Activated T-cell treated with anti-CD3 and anti-CD28 coated beads, Interleukin-2, amount 50 U/mL, for 72 hours (primary cell): ENCODE measurements at places on chromosomes 16 and 17. TPM values are rescaled to one million over a fixed set of nuclear protein-coding genes. Genes with fewer than 3 reads are reported as not detected.

GRCh38 chr16:17295948-17296347, 174.8 kb downstream of the XYLT1 start:
- H3K36me3 ChIP-seq, result no peaks in the 10 kb centered on the region
- H3K27me3 ChIP-seq, result no peaks in the 10 kb centered on the region
- H3K4me3 ChIP-seq, result no peak overlapping the region
- no peak for DNase-seq
- H3K27ac ChIP-seq, result no peak overlapping the region

The EVPL gene
- total RNA-seq, result 0.09 TPM

- H3K4me3 ChIP-seq, result no peak overlapping the region
- no peak for DNase-seq
- H3K36me3 ChIP-seq, result no peaks in the 10 kb centered on the region
- peaks cover 20% of the 10 kb centered on the region for H3K4me1 ChIP-seq
- H3K27me3 ChIP-seq, result no peaks in the 10 kb centered on the region
Measured at GRCh38 chr17:10733666-10734065, 3.8 kb upstream of the TMEM220 start.

GRCh38 chr17:63707151-63707550, 7.2 kb upstream of the LIMD2 start:
- H3K4me1 ChIP-seq, result peaks cover 74% of the 10 kb centered on the region
- no peak for DNase-seq
- no peak overlapping the region for H3K4me3 ChIP-seq
- peaks cover 10% of the 10 kb centered on the region for H3K36me3 ChIP-seq
- peak overlapping the region; percentile 46 for H3K27ac ChIP-seq

DNA sequence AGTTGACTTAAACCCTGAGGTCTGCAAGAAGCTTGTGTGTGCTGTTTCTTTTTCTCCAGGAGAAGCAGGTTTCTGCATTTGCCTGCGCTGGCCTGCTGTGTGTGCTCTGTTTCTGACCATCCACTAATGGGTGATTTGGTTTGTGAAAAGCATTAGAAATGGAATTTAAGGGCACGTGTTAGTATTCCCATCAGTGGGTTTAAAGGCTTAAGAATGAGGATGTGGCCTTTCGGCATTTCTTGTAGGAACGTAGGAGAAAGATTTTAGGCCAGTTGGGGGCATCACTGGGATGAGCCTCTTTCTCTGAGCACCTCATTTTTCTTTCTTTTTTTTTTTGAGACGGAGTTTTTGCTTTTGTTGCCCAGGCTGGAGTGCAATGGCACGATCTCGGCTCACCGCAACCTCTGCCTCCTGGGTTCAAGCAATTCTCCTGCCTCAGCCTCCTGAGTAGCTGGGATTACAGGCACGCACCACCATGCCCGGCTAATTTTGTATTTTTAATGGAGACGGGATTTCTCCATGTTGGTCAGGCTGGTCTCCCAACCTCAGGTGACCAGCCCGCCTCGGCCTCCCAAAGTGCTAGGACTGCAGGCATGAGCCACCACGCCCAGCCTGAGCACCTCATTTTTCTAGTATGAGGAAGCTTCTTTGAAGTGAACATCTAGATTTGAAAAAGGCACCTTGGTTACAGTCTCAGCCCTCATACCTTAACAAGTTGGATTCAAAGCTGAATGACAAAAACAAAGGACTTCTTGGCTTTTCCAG, 110.3 kb downstream of the BANP start:
- H3K36me3 ChIP-seq, result no peaks in the 10 kb centered on the region
- H3K4me3 ChIP-seq, result no peak overlapping the region
- H3K27ac ChIP-seq, result no peak overlapping the region
- H3K27me3 ChIP-seq, result no peaks in the 10 kb centered on the region
- H3K4me1 ChIP-seq, result no peaks in the 10 kb centered on the region
- no peak for DNase-seq

The HOXB1 gene
- not detected for total RNA-seq

- H3K36me3 ChIP-seq, result no peaks in the 10 kb centered on the region
- H3K27ac ChIP-seq, result no peak overlapping the region
- H3K4me1 ChIP-seq, result no peaks in the 10 kb centered on the region
- H3K4me3 ChIP-seq, result no peak overlapping the region
Measured at GRCh38 chr17:9768381-9768934, 22.9 kb downstream of the DHRS7C start.

The SDK2 gene
- 0.44 TPM for total RNA-seq

DNA sequence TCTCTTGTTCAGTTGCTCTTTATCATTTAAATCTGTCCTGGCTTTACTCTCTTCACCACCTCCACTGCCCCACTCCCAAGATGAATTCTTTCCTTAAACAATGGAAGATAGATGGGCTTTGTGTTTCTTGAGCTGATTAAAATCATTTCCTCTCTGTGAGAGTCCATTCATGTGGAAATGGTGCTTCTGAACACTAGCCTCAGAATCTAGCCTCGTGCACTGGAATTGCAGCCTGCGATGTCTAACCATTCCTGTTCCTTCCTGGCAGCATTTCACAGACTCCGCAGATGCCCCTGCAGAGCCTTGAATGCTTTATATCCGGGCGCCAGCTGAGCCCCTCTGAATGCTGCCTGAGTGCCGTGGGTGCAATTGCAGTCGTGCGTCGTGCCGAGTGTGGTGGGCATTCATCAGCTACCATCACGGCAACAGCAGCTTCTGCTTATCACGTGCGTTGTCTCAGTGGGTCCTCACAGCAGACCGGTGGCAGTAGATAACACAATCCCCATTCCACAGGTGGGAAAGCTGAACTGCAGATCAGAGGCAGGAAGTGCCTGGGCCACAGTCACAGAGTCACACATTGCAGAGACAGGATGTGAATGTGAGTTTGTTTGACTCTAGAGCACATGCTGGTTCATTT, 172.8 kb upstream of the WSCD1 start:
- H3K4me3 ChIP-seq, result peak overlapping the region; percentile 11
- H3K27ac ChIP-seq, result no peak overlapping the region
- H3K4me1 ChIP-seq, result peaks cover 8% of the 10 kb centered on the region
- no peak for DNase-seq

- H3K36me3 ChIP-seq, result no peaks in the 10 kb centered on the region
- no peak overlapping the region for H3K4me3 ChIP-seq
- H3K4me1 ChIP-seq, result peaks cover 17% of the 10 kb centered on the region
- peak; percentile 11 for DNase-seq
- no peak overlapping the region for H3K27ac ChIP-seq
Measured at GRCh38 chr17:10059684-10060211, 138.7 kb downstream of the GAS7 start.

DNA sequence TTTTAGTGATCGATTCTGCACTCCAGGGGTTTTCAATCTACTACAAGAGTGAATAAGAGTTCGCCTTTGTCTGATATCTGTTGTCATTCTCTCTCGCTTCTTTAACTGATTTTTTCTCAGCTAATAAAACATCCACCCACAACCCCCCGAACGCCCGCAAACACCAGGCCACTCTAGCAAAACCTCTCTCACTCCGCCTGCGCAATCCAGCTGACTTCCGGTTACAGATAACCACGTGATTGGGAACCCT, 338 bp upstream of the RPL19 start:
- H3K4me3 ChIP-seq, result peak overlapping the region; percentile 100
- DNase-seq, result peak; percentile 87

- no peak for DNase-seq
- H3K4me1 ChIP-seq, result no peaks in the 10 kb centered on the region
- no peaks in the 10 kb centered on the region for H3K36me3 ChIP-seq
- H3K27me3 ChIP-seq, result peaks cover 54% of the 10 kb centered on the region
- no peak overlapping the region for H3K4me3 ChIP-seq
- H3K27ac ChIP-seq, result no peak overlapping the region
Measured at GRCh38 chr17:80481284-80482057, 5.1 kb upstream of the NPTX1 start.

GRCh38 chr17:36212966-36213365, 2.1 kb downstream of the CCL4L2 start:
- H3K36me3 ChIP-seq, result peaks cover 2% of the 10 kb centered on the region
- no peaks in the 10 kb centered on the region for H3K4me1 ChIP-seq
- DNase-seq, result no peak
- H3K4me3 ChIP-seq, result peak overlapping the region; percentile 14

The NPIPB6 gene
- 2.9 TPM for total RNA-seq

GRCh38 chr17:51748749-51749604, 409.5 kb downstream of the CA10 start:
- peaks cover 5% of the 10 kb centered on the region for H3K4me1 ChIP-seq
- no peak for DNase-seq
- no peaks in the 10 kb centered on the region for H3K36me3 ChIP-seq
- no peaks in the 10 kb centered on the region for H3K27me3 ChIP-seq
- H3K4me3 ChIP-seq, result no peak overlapping the region
- H3K27ac ChIP-seq, result no peak overlapping the region

The TMEM238L gene
- total RNA-seq, result not detected

DNA sequence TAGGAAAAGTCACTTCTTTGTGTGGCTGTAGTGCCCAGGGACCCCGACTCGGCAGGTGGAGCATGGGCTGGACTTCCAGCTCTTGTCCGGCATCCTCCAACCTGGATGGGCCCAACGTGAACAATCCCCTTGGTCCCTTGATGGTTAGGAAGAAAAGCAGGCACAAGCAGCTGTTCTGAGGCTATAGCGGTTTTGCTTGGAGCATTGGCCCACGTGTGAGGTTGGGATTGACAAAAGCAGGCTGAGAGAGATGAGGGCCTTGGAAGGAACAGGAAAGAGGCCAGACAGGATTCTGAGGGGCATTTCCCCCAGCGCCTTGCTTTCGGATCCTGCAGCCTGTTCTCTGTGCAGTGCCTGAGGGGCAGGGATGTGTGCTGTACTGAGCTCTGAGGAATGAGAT, 28.1 kb downstream of the SCNN1B start:
- no peaks in the 10 kb centered on the region for H3K4me1 ChIP-seq
- H3K36me3 ChIP-seq, result no peaks in the 10 kb centered on the region
- no peak for DNase-seq
- no peak overlapping the region for H3K27ac ChIP-seq
- no peak overlapping the region for H3K4me3 ChIP-seq

- DNase-seq, result peak; percentile 88
Measured at GRCh38 chr16:31105677-31106213, 2.4 kb upstream of the BCKDK start.

GRCh38 chr17:46121165-46121764, 72.0 kb downstream of the KANSL1 start:
- no peak for DNase-seq
- H3K4me1 ChIP-seq, result peaks cover 80% of the 10 kb centered on the region
- no peaks in the 10 kb centered on the region for H3K27me3 ChIP-seq

DNA sequence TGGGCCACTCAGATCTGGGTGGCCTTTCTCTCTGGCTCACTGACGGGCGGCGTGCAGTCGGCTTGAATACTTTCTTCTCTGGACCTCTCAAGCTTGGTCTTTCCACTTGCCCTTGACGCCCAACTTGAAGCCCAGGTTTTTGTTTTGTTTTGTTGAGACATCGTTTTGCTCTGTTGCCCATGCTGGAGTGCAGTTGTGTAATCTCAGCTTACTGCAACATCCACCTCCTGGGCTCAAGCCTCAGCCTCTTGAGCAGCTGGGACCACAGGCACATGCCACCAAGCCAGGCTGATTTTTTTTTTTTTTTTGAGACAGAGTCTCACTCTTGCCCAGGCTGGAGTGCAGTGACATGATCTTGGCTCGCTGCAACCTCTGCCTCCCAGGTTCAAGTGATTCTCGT, 22.7 kb upstream of the KIF19 start:
- H3K4me1 ChIP-seq, result peaks cover 30% of the 10 kb centered on the region
- H3K27me3 ChIP-seq, result peaks cover 13% of the 10 kb centered on the region
- no peak overlapping the region for H3K27ac ChIP-seq
